ENCODE measurements at places on chromosomes 1 and 21.

DNA sequence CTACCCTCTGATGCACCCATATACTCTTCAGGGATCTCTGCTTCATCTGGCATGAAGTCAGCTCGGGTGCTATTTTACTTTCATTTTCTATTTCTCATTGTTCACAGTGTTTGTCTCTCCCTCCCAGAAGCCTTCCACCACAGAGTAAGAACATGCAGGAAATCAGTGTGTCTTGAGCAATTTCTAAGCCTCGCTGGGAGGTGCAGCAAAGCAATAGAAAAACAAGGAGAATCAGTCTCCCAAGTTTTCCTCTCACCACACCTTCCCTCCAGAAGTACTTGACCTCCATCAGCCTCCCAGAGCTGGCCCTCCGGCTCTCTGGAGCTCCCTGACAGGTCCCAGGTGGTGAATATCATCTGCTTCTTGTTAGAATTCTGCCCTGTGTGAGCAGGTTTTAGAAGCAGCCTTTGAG, 594.7 kb upstream of the CAMK1G start:
- no peak for DNase-seq

DNA sequence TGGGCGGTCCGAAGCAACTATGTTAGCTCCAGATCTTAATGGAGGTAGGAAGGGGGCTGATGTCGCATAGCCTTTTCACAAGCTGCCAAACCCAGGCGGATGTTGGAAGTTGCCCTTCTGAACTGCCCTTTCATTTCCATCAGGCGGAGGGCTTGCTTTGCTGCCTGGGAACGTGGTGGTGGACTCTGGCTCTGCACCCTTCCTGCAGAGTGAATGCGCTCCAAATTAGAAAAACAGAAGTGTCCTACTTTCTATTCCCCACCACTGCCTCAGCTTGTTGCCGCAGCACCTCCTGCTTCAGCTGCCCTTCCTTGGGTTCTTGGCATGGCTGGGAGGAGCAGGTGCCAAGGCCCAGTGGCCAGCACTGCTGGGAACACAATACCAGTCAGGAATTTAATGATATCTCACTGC, 60.6 kb downstream of the AK4 start:
- DNase-seq = no peak

DNA sequence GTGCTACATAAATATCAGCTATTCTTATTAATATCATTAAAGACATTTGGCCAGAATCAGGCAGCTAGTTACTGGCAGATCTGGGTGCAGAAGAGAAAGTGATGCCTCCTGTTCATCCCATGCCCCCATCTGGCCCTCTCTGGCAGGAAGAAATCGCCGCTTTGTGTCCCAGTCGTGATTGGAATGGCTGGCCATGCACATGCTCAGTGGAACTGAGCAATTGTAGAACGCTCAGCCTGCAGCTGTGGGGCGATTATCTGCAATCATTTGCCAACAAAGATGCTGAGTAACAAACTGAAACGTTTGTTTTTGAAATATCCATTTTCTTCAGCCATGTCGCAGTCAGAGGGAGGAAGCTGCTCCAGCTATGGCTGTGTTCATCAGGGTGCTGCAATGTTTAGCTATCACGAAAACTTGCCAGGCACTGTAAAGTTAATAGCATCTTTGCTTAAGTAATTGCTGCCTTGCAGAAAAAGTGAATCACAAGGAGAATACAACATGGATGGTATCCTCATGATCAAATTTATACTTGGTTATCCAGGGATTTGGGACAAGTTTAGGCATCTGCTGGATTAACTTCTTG, 36.5 kb downstream of the NGF start:
- DNase-seq = no peak

DNA sequence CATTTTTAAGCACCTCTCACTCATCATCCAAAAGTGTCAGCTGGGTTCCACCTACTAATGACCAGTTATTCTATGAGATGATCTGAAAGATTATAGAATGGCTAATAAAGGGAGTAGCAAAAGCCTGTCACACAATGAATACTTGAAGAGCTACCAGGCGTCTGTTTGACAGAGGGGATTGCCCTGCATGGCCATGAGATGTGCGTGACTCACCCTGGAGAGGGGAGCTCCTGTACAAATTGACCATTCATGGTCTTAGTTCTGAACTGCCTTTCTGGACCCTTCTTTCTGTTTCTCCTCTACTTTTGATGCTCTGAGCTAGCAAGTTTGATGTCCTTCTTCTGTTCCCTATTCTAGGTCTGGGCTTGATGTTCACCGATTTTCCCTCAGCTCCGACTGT, 85.2 kb upstream of the ABCD3 start:
- DNase-seq = no peak

- DNase-seq = no peak
Measured at GRCh38 chr1:23251812-23252211, 34.5 kb upstream of the HTR1D start.

DNA sequence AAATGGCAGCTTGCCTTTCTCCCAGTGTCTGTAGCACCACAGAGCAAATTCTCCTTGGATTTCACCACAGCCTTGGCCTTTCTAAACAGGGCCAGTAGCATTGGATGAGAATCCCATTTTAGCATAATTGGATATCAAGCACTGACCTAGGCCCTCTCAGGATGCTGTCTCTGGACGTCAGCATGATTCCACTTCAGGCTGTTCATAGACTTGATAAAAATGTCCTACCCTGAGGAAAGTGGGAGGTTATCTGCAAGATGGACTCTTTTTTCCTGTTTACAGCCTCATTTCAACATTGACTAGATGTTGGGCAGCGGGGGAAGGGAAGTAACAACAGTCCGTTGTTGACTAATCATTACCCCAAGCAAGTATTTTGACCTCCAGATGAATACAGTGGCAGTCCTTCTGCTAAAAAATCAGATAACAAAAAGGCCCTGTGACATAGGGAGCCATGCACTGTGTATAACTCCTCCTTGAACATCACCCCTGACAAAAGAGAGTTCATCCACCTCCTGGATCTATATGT, 5.2 kb downstream of the NPL start:
- no peak for DNase-seq

Measured in NCI-H1048 (cell line).